ENCODE measurements at places on chromosomes 2 and 18. TPM values are rescaled to one million over a fixed set of nuclear protein-coding genes. Genes with fewer than 3 reads are reported as not detected.

KIAA2012 gene
- total RNA-seq, result not detected

SIX3 gene
- not detected for total RNA-seq

NFU1 gene
- total RNA-seq, result 46.1 TPM

NMUR1 gene
- not detected for total RNA-seq

AGBL5 gene
- total RNA-seq, result 12.5 TPM

ALS2 gene
- total RNA-seq, result 19.7 TPM

ELMOD3 gene
- total RNA-seq, result 42.9 TPM

NT5DC4 gene
- not detected for total RNA-seq

VAMP5 gene
- 33.8 TPM for total RNA-seq

DNA sequence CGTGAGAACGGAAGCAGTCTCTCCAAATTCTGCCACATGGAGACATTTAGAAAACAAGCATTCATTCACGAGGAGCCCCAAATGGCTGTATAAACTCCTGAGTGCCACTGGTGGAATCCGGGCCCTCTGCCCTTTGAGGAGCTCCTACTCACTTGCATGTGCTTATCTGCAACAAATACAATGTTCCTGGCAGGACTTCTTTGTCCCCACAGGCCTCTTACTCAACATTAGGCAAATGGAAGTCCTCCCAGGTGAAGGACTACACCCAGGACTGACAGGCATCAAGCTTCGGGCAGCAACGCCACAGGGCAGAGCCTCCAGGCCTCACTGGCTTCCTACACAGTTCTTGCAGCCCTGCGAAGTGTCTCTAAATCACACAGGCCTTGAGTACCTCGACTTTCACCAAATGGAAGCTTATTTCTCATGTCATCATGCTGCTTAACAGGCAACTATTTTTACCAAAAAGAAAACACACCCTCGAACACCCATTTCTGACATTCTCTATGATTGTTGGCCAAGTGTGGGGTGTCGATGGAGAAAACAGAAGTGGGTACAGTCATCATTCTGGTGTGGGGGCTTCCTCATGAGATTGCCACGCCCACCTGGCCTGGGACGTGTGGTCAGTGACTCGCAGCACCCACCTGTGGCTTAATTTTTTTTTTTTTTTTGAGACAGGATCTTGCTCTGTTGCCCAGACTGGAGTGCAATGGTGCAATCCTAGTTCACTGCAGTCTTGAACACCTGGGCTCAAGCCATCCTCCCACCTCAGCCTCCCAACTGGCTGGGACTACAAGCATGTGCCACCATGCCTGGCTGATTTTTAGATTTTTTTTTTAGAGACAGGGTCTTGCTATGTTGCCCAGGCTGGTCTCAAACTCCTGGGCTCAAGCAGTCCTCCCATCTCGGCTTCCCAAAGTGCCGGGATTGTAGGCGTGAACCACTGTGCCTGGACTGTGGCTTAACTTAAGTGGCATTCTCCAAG, 186.8 kb upstream of the GLI2 start:
- no peak for DNase-seq
- no peaks in the 10 kb centered on the region for H3K27me3 ChIP-seq
- H3K36me3 ChIP-seq, result no peaks in the 10 kb centered on the region
- no peak overlapping the region for H3K4me3 ChIP-seq
- H3K27ac ChIP-seq, result no peak overlapping the region

DNA sequence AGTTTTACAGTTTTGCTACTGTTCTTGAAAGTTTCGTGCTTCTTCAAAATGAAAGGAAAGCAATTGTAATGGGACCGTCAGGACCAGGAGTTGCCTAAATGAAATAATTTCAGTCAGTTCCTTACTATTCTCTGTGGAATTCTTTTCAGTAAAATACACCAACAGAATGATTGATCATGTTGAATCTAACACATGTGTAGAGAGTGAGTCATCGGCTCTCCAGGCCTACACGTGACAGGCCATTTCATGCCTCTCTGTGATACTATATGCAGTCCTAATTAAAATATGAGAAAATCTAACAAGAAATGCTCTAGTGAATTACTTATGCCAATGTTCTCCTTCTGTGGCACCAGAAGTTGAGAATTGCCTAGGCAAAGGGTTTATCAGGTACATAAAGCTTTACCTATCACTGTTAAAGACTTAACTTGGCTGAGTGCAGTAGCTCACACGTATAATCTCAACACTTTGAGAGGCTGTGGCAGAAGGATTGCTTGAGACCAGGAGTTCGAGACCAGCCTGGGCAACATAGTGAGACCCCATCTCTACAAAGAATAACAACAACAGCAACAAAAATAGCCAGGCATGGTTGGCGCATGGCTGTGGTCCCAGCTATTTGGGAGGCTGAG, 199.4 kb downstream of the LRRTM1 start:
- no peaks in the 10 kb centered on the region for H3K4me1 ChIP-seq
- H3K36me3 ChIP-seq, result no peaks in the 10 kb centered on the region
- H3K27ac ChIP-seq, result no peak overlapping the region
- no peaks in the 10 kb centered on the region for H3K27me3 ChIP-seq

DNA sequence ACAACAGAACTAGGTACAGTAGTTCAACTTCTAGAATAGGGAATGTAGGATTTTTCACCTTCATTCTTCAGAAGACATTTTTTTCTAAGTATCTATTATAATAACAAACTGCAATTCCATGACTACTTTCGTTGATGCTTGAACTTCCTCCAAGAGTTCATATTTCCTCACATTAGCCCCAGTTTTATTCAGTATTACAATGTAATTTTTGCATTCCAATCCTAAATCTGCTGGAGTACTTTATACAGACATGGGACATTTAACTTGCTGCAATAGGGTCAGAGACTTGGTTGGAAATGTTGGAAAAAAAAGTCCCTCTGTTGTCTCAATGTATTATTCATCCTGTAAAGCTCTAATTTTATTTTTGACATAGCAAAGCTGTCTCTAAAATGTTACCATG, 19.6 kb upstream of the FTCDNL1 start:
- no peaks in the 10 kb centered on the region for H3K36me3 ChIP-seq
- H3K27me3 ChIP-seq, result no peaks in the 10 kb centered on the region
- DNase-seq, result no peak
- H3K4me1 ChIP-seq, result no peaks in the 10 kb centered on the region
- H3K4me3 ChIP-seq, result no peak overlapping the region

- H3K27me3 ChIP-seq, result no peaks in the 10 kb centered on the region
- no peaks in the 10 kb centered on the region for H3K36me3 ChIP-seq
- H3K4me3 ChIP-seq, result no peak overlapping the region
- H3K4me1 ChIP-seq, result no peaks in the 10 kb centered on the region
- DNase-seq, result no peak
- H3K27ac ChIP-seq, result no peak overlapping the region
Measured at GRCh38 chr2:27569398-27569797, 13.4 kb upstream of the ZNF512 start.

GRCh38 chr18:50969448-50969847, 1.6 kb downstream of the ELAC1 start:
- DNase-seq, result no peak
- H3K4me3 ChIP-seq, result no peak overlapping the region

DNA sequence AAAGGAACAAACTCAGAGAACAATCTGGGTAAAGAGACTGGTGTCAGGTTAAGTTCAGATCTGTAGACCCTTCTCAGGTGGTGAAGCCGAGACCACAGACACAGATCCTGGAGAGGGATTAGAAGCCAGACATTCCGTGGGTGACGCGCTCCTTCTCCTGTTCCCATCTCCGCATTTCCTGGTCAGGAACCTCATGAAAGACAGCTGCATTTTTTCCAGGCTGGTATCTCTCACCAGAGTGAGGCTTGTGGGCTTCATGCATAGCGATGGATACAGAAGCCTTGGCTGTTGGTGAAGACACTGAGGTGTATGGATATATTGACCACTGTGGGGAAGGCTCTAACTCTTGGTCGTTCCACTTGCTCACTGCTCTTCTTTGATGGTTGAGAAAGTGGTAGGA, 152.6 kb downstream of the FAM210A start:
- H3K27me3 ChIP-seq, result no peaks in the 10 kb centered on the region
- H3K36me3 ChIP-seq, result no peaks in the 10 kb centered on the region
- DNase-seq, result no peak
- no peaks in the 10 kb centered on the region for H3K4me1 ChIP-seq
- no peak overlapping the region for H3K4me3 ChIP-seq

DNA sequence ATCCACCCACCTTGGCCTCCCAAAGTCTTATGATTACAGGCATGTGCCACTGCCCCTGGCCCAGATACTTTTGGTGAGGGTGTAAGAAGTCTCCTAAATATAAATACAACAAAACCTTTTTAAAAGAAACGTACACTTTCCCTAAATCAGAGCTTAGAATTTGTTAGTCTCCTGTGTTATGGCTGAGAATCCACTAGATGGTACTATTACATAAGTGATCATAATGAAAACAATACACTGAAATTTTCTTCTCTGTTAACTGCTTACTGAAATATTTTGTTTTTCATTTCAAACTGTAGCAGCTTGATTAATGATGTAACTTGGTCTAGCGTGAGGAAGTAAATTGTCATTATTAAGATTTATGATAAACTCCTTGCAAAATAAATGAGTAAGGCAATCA, 74.8 kb upstream of the FAM98A start:
- DNase-seq, result no peak
- no peaks in the 10 kb centered on the region for H3K4me1 ChIP-seq
- H3K27ac ChIP-seq, result no peak overlapping the region
- no peaks in the 10 kb centered on the region for H3K36me3 ChIP-seq
- no peak overlapping the region for H3K4me3 ChIP-seq

DNA sequence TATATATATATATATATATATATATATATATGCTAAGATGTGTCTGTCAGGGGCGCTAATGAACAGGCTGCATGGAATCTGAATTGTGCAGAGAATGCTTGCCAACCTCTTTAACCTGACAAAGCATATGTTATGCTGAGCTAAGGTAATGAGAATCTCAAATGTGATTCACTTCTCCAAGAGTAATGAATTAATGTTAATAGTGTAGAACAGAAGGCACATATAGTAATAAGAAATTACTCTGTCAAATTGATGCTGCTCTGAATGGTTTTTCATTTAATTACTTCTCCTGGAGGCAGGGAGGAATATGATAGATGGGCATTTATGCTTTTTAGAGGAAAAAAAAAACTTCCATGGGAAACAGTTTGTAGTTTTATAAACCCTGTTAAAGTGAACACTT, 35.4 kb downstream of the COX7A2L start:
- no peak for DNase-seq
- H3K36me3 ChIP-seq, result no peaks in the 10 kb centered on the region
- no peak overlapping the region for H3K4me3 ChIP-seq
- H3K27me3 ChIP-seq, result no peaks in the 10 kb centered on the region
- no peaks in the 10 kb centered on the region for H3K4me1 ChIP-seq

DNA sequence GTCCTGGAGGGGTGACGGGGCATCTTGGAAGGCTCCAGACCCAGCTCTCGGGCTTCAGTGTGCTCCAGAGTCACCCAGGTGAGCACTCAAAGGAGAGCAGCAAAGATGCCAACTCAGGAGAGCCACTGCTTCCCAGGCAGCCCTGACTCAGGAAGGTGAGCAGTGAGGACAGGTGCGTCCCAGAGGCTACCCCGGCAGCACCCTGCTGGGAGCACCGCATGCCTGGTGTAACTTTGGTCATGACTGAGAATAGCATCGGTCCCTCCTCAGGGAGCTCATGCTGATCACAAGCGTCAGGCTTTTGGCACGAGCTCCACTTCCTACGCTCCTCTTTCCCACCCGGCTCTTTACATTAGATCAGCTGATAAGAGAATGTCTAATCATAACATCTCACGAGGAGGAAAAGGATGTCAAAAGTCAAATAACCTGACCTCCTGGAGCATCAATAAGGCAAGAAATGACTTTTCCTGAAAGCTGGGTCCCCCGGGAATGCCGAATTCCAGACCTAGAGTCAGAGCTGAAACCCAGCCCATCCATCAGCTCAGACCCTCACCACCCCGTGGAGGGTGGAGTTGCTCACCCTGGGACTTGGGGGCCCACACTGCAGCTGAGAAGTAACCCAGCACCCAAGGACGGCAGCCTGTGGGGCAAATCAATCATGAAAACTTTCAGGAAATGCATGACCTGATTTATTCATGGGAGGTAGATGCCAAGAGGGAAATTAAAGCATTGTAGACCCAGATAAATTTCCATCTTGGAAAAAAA, 248.8 kb downstream of the ACKR3 start:
- no peaks in the 10 kb centered on the region for H3K4me1 ChIP-seq
- no peak overlapping the region for H3K4me3 ChIP-seq
- no peak for DNase-seq
- no peaks in the 10 kb centered on the region for H3K36me3 ChIP-seq
- H3K27me3 ChIP-seq, result no peaks in the 10 kb centered on the region

DNA sequence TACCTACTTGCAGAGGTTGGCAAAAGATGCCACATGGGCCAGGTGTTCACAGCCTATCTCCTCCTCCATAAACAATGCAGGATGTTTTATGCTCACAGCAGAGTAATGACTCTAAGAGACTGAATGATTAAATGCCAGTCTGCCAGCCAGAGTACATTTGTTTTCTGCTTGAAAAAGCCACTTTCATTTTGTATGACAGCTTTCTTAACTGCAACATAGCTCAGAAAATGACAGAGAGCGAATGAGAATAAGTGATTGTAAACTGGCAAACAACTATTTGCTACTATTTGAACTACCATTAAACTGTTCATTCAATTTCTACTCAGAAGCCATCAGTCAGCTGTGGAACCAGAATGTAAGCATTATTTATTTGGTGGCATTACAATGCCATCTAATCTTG, 50.6 kb upstream of the DCC start:
- no peak for DNase-seq
- H3K27me3 ChIP-seq, result no peaks in the 10 kb centered on the region
- H3K4me3 ChIP-seq, result no peak overlapping the region
- H3K4me1 ChIP-seq, result no peaks in the 10 kb centered on the region
- no peaks in the 10 kb centered on the region for H3K36me3 ChIP-seq

DNA sequence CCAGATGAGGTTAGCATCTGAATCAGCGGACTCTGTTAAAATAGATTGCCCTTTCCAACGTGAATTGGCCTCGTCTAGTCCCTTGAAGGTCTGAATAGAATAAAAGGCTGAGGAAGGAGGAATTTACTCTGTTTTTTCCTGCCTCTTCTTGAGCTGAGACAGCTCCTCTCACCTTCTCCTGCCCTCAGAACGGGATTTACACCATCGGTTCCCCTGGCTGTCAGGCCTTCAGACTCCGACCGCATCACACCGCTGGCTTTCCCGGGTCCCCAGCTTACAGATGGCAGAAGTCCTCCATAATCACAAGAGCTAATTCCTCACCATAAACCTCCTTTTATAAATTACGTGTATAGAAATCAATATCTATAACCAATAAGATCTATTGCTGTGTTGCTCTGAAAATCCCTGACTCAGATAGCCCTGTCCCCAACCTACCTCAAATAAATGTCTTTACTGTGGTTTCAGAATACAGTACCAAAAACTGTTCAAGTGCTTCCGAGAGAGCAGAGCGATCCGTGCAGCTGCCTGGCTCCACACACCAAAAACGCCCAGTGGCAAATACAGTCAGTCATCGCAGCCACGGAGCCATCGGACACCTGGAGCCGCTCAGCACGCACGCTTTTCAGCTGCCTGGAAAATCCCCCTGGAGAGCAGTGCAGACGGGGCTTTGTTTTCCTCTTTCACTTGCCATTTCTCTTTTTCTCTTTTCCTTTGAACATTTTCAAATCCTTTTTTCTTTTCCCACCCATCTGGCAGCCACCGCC, 196.9 kb downstream of the NRP2 start:
- H3K4me3 ChIP-seq, result no peak overlapping the region
- H3K27ac ChIP-seq, result no peak overlapping the region
- H3K36me3 ChIP-seq, result no peaks in the 10 kb centered on the region
- DNase-seq, result no peak
- no peaks in the 10 kb centered on the region for H3K27me3 ChIP-seq

- no peak for DNase-seq
- no peaks in the 10 kb centered on the region for H3K36me3 ChIP-seq
- no peak overlapping the region for H3K27ac ChIP-seq
- H3K27me3 ChIP-seq, result no peaks in the 10 kb centered on the region
- no peaks in the 10 kb centered on the region for H3K4me1 ChIP-seq
Measured at GRCh38 chr2:164911832-164912231, 43.5 kb downstream of the SLC38A11 start.
